Hematopoietic multipotent progenitor cell treated with erythropoietin and hydrocortisone succinate and interleukin-3 and kit ligand, for 15 days (in vitro differentiated cells): ENCODE measurements at places on chromosomes 7 and 10.

DNA sequence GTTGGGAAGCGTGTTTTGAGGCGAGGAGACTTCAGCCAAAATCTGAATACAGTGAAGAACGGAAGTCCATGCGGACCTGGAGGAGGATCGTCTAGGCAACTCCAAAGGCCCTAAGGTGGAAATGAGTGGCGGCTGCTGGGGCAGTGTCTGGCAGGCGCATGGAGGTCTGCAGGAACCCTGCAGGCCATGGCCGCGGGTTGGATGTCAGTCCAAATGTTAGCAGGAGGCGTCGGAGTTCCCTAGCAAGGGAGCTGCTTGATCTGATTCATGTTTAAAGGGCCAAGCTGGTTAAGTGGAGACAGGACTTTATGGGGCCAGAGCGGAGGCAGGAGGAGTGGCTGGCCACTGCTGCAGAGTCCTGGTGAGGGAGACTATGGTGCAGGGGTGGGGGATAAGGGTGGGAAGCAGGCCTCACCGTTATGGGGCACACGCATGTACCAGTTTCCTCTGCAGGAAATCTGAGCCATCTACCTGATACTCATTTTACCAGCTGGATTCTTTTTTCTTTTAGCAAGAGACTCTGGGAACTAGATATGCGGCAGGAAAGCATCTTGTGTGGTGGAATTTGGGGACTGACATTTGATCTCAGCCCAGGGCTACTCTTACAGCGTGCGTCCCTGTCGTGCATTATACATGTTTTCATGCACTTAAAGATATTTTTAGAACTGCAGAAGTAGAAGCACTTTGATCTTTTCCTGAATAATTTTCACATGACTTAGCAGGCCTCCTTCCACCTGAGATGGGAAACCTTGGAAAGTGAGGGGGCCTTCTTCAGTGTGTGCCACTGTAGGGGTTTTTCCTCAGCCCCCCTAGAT lies 6.6 kb upstream of the REPIN1 start:
- no peak for DNase-seq

DNA sequence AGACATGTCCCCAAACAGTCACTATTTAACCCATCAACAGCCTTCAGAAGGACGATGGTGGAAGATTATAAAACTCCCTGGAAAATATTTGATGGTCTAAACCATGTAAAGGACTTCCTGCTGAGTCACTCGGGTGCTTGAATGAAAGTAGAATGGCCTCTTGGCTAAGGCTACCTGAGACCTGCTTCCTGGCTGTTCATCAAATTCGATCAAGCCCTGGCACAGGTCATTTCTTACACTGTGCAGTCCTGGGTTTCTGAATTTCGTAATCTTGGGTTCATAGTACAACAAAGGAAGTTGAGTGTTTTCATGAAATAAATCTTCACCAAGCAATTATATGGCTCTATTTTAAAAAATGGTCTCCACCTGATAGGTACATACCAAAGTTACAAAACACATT lies 260.3 kb upstream of the RNF32 start:
- no peak for DNase-seq

DNA sequence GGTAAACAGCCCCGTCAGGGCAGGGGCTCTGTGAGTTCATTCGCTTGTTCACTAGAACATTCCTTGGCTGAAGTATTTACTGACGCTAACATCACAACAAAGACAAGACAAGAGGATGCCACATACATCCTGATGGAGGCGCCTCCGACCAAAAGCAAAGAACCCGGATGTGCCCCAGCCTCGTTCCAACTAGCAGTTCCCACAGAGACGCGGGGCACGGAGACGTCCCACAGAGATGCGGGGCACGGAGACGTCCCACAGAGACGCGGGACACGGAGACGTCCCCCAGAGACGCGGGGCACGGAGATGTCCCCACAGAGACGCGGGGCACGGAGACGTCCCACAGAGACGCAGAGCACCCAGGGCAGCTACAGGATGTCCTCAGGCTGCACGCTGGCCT lies 35.4 kb upstream of the CFAP46 start:
- DNase-seq: no peak

GRCh38 chr10:33271969-33272583 lies 62.4 kb downstream of the NRP1 start:
- DNase-seq: no peak

DNA sequence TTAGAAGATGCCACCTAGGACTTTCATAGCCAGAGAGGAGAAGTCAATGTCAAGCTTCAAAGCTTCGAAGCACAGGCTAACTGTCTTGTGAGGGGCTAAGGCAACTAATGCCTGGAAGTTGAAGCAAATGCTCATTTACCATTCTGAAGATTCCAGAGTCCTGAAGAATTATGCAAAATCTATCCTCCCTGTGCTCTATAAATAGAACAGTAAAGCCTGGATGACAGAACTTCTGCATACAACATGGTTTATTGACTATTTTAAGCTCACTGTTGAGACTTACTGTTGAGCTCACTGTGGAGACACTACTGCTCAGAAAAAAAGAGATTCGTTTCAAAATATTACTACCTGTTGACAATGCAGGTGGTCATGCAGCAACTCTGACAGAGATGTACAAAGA lies 28.6 kb downstream of the TNS3 start:
- DNase-seq: no peak

DNA sequence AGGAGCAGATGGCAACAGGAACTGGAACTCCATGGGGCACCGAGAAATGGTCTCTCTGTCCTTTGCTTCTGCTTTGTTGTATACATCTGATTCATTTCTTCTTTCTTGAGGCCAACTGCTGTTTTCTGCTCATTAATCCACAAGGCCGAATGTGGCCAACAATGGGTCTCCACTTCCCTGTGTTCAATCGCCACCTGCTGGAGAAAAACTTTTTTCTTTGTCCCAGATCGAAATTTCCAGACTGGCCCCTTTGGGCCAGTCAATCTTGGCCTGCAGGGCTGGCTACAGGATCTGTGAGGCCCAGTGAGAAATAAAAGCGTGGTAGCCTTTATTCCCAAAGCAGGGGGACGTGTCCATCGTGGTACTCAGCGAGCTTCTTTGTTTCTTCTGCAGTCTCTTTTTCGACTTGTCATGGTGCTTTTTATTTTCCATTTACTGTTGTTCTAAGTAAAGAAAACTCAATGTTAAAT lies 58.8 kb downstream of the PARP12 start:
- DNase-seq: peak; percentile 60

GRCh38 chr10:120457431-120458172 lies 575 bp downstream of the PLPP4 start:
- no peak for DNase-seq

DNA sequence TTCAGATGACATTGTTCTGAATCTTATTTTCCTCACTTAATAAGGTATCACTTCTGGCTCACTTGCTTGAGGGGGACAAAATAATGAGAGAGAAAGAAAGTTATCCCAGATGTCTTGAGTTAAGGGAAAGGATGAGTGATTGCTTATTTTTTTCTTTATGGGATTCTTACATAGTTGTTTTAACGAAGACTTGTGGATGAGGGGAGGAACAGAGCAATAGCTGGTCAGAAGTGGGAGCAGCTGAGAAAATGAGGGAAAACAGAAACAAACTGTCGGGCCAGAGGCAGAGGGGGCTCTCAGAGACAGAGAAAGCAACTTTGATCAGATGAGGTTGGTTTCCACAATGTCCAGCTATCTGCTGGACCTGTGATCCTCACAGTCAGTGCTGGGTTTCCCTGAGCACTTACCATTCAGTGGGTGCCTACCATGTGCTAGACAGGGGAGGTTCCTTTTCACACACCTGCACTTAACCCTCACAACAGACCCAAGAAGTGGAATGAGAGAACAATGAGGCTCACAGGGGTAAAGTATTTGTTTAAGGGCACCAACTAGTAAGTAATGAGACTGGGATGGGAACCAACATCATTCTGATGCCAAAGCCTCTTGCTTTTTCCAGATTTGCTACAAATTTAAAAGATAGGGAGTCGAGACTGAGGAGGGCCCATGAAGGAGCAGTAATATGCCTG lies 64.2 kb downstream of the BICC1 start:
- DNase-seq: no peak

DNA sequence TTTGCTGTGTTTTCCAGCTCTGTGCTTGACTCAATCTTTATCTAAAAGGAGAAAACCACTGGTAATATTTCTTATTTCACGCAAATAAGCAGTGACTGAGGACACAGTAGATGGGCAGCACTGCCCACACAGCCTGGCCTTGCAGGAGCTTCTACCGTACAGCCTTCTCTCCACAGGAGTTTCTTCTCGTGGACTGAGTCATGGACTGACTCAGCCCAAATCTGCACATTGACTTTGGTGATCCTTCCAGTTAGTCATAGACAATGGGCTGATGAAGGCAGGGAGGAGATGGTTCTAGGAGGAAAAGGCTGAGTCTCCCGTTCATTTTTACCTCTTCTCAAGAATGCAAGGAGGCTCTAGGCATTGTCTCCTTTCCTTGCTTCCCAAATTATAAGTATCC lies 200.7 kb downstream of the RAPGEF5 start:
- no peak for DNase-seq

- no peak for DNase-seq
These were observed 108.5 kb downstream of the ST7 start for GRCh38 chr7:117061751-117062150.

DNA sequence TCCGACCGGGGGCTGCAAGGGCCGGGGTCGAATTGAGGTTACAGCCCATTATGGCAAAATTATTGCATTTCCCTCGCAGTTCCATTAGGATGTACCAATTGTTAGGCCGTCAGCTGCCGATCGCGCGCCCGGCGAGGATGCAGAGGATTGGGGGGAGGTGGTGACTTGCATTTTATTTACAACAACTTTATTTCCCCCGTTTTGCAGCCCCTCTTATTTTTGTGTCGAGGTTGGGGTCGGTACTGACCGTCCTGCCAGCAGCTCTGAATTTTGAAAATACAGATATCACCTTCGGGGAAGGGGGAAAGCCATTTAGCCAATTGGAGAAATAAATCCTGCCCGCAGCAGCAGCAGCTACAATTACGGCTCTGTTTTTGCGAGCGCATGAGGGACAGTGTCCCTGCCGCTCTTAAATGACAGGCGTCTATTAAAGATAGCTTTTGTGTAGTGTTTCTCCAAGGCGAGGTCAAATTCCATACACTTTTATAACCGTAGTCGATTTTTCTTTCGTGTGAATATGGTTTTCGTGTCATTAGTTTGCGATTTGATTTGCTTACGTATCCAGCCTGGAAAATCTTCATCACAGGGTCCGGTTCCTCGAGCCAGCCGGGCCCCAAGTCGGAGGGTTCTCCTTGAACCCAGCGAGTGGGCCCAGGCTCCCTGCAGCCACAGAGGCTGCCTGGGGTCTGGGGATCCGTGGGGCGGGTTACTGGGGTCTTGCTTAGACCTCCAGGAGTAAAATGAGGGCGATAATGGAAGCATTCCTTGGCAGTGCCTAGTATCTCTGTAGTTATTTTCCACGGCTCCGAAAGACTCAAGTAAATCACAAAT lies 684 bp upstream of the HOXA5 start:
- DNase-seq: no peak

DNA sequence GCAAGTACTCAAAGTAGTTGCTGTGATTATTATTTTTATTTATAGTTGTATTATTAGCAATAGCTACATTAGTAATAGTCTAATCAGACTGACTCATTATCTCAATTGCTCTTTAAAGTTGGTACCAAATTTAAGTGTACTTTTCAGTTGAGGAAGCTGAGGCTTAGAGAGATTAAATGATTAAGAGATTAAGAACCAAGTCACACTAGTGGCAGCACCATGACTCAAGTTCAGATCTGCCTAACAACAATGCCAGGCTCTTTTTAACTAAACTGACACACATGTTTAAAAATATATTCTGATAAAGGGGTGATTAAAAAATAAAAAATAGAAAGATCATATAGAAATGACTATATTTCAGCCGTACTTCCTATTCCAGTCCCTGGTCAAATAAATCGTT lies 42.0 kb downstream of the FZD1 start:
- no peak for DNase-seq

- DNase-seq: peak; percentile 34
These were observed 54.4 kb upstream of the FAM133B start for GRCh38 chr7:92644406-92645113.

- DNase-seq: no peak
These were observed 152.5 kb downstream of the SEMA3A start for GRCh38 chr7:84042110-84042539.

DNA sequence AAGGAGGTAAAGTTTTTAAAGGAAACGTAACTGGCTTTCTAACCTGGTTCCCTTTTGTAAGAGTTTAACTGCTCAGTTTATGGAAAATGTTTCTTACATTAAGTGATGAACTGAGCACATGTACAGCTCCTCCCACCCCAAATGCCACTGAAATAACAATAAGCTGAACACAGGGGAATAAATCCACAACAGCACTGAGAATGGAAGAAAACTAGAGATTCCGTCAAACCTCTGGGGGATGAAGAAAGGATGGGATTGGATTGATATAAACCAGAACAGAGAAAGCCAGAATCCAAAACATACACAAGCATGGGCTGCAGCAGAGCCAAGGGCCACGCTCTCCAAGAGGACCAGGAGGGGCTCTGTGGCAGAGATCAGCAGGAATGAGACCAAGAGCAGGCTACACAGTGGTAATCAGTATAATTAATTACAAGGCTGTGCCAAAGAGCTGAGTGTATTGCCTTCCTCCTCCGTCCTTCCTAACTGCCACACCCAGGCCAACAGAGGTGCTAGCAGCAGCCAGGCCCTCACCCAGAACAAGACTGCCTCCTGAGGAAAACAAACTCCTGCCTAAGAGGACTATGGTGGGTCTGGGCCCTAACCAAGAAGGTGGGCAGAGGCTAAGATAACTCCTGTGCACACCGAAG lies 73.9 kb downstream of the KIAA1549 start:
- DNase-seq: no peak

GRCh38 chr7:77619314-77619713 lies 76.9 kb upstream of the RSBN1L start:
- DNase-seq: no peak

DNA sequence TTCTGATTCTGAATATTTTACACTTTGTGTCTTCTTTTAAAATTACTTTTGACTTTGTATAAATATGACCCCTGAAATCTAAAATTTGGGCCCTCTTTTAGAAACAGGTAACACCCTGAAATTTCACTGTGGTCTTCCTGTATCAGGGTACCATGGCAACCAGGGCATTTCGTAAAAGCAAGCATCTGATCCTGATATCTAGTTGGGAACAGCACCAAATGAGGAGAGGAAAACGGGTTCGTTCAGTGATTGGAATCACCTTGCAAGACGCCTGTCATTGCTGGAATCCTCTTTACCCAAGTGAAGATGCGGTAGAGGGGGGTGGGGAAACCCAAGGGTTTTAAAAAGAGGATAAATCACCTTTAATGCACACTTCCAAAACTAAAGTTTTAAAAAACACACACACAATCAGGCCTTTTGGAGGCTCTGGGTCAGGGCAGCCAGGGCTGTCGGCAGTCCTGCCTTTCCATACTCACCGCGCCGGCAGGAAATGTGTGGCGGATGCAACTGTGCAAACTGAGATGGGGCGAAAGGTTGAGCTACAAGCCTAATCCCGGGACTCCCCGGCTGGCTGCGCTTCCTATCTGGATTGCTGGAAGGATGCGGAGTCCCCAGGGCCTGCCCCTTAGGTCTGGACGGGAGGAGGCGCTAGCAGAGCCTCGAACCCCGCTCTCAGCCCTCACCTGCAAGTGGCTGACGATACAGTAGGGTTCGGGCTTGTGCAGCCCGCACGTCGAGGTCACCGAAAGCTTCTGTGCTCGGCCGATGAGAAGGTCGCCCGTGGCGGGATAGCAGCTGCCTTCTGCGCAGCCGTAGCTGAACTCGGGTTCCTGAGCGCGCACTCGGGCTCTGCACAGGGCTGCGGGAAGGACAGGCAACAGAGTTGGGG lies 1.8 kb downstream of the LAMB1 start:
- DNase-seq: no peak

- DNase-seq: no peak
These were observed 217.8 kb downstream of the DNAJB6 start for GRCh38 chr7:157554393-157555238.
